Vein endothelial cell (primary cell): ENCODE measurements at places on chromosomes 11 and 22. TPM values are rescaled to one million over a fixed set of nuclear protein-coding genes. Genes with fewer than 3 reads are reported as not detected.

TOLLIP gene
- total RNA-seq, result 34.8 and 38.5 TPM in 2 replicates

RFPL3 gene
- total RNA-seq, result not detected in 2 replicates

C11orf91 gene
- 0.33 TPM in 1 of 2 replicates, not detected in the other for total RNA-seq

KCNC1 gene
- not detected in 2 replicates for total RNA-seq

CNTF gene
- total RNA-seq, result 2.9 and 3.5 TPM in 2 replicates

SESN3 gene
- 46.4 and 68.6 TPM in 2 replicates for total RNA-seq

OR51B2 gene
- total RNA-seq, result not detected in 2 replicates

MTA2 gene
- 250 and 281 TPM in 2 replicates for total RNA-seq
